ENCODE measurements at places on chromosomes 7 and 10. TPM values are rescaled to one million over a fixed set of nuclear protein-coding genes. Genes with fewer than 3 reads are reported as not detected.

DNA sequence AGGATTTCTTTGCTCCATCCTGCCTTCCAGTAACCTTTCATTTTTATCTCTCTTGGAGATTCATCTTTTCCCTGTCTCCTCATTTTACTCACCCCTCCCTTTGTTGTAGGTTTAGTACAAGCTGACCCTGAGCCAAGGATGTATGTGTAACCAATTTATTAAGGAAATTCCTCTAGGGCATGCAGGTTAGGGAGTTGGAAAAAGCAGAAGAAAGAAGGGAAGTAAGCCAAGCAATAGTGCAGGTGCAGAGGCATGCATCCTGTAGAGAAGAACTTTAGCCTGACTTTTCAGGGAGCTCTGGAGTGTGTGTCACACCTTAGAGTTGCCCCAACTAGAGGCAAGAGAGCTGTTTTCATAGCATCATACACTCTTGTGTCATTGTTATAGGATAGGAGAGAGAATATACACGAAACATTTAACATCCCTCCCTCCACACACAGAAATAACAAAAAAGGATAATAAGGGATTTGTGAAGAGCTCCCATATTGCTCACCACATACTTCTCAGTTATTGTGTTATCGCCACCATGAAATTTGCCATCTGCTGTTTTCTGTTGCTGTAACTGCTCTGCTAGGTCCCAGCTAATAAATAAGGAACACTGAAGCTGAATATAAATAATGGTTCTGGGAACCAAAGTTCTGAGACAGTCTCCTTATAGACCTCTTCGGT, 21.8 kb upstream of the SEMA3C start:
- no peak for DNase-seq

DNA sequence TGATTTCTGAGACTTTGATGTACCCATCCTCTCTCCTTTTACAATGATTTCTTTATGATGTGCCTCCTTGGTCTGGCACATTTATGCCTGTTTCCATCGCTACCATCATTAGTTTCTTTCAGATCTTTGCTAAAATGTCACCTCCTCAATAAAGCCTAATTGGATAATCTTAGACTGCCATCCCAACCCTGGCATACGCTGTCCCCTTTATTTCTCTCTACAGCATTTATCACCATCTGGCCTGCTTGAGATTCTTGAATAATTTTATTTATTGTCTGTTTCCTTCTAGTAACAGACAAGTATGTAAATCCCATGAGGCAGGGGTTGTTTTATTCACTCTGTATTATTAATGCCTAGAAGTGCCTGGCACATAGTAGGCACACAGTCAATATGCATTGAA, 6.7 kb upstream of the DNTT start:
- no peak for DNase-seq

LSM5 gene
- 100.0 TPM for total RNA-seq

FOXI2 gene
- total RNA-seq = not detected

- no peak for DNase-seq
Observed at GRCh38 chr10:21894648-21895342, 108.7 kb downstream of the DNAJC1 start.

ZNF479 gene
- not detected for total RNA-seq

All from Caco-2 (cell line).